ENCODE measurements at places on chromosomes 1 and 21.

- no peak for DNase-seq
These were observed 82.4 kb upstream of the VAMP3 start for GRCh38 chr1:7688659-7689058.

DNA sequence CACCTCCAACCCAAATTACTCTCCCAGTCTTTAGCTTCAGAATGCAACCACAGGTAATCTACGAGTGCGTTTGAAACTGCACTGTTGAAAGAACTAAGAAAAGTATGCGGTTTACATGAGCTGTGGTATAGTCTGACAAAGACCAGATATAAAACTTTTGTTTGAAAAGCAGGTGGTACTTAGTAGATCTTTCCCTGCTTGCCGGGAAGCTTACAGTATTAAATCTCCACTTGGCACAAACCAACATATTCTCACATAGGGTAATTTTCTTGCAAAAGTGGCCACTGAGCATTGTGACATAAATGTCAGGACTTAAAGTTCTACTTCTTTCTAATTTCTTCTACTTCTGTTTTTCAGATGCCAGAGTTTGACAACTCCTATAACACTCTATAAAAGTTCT lies 8.4 kb downstream of the RGS2 start:
- no peak for DNase-seq

- no peak for DNase-seq
These were observed 169.9 kb downstream of the LRRC7 start for GRCh38 chr1:69737527-69738185.

- DNase-seq, result no peak
These were observed 49.9 kb downstream of the TOMM20 start for GRCh38 chr1:235078480-235079381.

DNA sequence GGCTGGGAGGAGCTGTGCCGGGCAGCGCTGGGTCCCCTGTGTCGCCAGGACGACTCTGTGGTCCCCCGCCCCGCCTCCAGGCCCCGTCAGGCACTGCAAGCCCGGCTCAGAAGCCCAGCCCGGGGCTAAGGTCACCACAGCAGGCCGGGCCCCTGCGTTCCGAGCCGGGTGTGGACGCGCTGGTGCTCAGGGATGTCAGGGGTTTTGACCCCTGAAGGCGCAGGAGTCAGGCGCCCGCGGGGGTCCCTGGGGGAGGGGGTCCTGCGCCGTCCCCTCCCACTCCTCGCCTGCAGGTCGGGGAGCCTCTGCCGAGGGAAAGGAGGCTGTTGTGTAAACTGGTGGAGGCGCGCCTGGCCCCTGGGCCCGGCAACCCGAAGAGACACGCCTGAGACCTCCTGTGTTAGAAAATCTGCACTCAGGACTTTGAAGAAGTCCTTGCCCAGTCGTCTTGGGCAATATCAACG lies 23.7 kb upstream of the TMEM54 start:
- no peak for DNase-seq

DNA sequence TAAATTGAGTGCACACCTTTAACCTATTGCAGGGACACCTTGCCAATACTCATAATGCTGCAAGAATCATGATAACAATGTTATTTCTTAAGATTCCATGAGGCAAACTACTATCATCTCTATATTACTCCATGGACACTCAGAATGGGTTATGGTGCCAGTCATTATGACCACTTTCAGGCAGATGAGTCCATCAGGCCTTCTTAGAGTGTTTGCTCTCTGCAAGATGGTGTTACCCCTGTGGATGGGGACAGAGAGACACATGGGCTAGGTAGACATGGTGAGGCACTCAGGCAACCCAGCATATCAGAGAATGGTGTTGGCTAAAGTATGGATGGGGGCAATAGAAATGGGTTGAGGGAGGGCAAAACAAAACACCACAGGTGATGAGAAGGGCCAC lies 59.7 kb downstream of the XCL2 start:
- DNase-seq, result no peak

GRCh38 chr21:15140321-15141019 lies 75.7 kb upstream of the NRIP1 start:
- no peak for DNase-seq

DNA sequence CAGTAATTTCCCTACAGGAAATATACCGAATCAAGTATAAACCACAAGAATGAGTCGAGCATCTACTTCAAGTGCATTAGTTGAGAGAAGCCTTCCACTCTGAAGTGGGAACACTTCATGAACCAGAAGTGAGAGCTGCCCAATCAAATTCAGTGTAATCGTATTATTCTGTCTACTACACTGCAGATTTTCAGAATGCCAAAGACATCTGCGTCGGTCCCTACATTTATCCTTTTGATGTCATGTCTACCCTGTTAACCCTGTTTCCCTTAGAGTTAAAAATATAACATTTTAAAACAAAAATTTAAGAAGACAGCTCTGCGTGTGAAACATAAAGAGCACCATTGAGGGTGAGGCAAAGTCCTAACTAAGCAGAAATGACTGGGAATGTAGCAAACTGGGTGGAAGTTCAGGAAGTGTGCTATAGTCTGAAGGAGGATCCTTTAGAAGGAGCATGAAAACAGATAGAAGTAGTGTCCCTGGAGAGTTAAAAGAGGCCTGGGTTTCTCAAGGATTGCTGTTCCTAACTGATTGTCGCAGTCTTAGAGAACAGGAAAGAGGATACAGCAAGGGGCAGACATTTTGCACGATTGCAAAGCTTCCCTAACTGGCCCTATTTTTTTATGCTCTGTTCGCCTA lies 291.2 kb downstream of the PTPRC start:
- DNase-seq, result no peak

DNA sequence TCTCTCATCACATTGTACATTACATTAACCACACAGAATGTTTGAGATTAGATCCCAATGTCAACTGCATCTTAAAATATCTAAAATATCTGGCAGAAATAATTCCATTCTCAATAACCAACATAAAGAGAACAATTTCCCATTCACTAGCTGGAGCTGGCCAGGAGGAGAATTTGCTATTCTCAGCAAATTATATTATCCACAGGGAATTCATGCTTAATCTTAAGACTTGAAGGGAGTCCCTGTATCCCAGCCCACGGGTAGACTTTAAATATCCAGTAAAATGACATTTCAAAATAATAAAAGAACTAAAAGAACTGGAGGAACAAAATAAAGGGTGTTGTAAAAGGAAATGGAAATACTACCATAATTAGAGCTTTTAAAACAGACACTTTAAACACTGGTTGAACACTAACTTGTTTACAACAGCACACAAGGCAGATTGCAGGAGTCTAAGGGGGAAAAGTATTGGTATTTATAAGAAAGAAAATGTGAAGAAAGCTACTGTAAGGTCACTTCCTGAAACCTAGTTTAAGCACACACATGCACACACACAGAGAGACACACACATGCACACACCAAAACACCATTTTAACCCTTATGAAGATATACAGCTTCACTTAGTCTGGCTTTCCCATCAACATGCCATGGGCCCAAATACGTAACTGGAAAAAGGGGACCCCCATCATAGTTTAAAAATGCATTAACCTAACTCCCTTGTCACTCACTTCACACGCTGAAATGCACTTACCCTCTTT lies 107.0 kb downstream of the PTPN14 start:
- DNase-seq, result no peak

- DNase-seq, result no peak
These were observed 16.0 kb downstream of the ENO1 start for GRCh38 chr1:8862528-8862927.

GRCh38 chr1:81004011-81004410 lies 796.7 kb upstream of the ADGRL2 start:
- no peak for DNase-seq

GRCh38 chr1:207077012-207077411 lies 11.6 kb upstream of the C4BPB start:
- DNase-seq, result no peak

DNA sequence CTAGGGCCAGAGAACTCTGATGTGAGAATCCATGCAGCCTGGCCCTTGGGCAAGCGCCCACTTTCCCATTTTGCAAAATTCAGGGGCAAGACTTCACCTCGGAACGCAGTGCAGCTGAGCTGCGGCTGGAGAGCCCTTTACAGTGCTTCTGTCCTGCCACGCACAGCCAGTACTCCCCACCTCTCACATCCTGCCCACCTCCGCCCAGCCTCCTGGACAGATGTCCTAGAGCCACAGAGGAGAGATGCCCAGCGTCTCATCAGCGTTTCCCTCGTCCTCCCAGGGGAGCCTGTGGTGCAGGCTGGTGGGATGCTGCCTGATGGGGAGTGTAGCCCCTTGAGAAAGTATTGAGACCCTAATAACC lies 29.6 kb downstream of the RUNX3 start:
- no peak for DNase-seq

GRCh38 chr1:230079199-230080024 lies 12.4 kb downstream of the GALNT2 start:
- DNase-seq, result no peak

- DNase-seq, result no peak
These were observed 279.0 kb downstream of the MATN1 start for GRCh38 chr1:30444401-30444800.

DNA sequence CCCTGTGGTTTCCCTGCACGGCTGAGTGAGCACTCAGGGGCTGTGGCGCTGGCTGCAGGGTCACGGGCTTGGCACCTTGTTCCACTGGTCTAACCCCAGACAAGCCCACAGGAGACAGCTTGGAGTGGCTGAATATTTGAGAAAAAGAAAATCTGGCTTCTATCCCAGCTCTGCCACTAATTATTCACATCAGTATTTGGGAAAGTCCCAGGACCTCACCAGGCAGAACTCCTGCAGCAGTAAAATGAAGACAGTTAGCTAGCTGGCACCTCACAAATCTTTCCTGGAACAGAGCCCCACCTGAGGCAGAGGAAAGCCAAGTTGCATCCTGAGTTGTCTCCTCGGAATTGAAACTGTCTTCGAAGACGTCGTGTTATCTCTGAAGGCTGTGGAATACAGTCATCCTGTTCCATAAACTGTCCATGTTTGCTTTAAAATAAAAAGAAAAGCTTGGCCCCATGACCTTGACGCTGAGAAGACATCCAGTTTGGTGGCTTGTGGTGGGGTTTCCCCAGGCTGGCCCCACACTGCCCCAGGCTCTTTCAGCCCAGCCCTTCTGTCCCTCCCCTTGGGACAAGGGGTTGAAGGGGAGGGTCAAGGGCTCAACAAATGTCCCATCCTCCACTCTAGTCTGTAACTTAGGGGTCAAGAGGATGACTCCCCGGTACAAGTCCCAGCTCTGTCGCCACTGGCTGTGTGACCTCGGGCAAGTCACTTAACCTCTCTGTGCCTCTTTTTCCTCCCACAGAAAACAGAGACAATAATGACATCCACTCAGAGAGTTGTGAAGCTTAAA lies 93.8 kb upstream of the TMPRSS2 start:
- DNase-seq, result no peak

DNA sequence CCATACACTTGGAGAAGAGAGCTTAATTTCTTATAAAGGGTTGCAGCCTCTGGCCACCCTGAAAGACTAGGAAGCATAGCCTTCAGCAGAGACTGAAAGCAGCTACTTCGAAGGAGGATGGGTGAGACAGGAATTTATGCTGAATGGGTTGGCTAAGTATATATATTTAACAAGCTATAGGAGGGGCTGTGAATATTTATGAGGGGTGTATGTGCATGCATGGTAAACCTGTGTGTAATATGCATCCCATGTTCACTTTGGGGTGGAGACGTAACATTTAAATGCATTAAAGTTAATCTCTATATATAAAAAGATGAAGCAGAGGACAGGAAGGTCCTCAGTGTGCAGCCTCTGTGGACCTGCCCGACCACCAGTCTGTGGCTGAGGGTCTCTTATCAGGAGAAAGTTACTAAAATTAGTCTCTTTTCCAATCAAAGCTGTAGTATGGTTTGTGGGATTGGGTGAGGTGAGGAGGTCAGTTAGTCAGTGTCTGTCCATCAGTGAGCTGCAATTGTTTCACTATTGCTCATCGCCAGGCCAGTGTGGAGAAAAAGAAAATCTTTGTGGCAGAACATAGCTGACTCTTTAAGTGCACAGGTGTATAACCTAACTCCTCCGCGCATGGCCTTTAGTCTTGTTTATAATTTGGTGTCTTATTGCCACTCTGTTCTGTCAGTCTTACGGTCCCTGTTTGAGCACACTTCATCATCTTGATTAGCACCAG lies 35.4 kb upstream of the DSCAM start:
- no peak for DNase-seq

DNA sequence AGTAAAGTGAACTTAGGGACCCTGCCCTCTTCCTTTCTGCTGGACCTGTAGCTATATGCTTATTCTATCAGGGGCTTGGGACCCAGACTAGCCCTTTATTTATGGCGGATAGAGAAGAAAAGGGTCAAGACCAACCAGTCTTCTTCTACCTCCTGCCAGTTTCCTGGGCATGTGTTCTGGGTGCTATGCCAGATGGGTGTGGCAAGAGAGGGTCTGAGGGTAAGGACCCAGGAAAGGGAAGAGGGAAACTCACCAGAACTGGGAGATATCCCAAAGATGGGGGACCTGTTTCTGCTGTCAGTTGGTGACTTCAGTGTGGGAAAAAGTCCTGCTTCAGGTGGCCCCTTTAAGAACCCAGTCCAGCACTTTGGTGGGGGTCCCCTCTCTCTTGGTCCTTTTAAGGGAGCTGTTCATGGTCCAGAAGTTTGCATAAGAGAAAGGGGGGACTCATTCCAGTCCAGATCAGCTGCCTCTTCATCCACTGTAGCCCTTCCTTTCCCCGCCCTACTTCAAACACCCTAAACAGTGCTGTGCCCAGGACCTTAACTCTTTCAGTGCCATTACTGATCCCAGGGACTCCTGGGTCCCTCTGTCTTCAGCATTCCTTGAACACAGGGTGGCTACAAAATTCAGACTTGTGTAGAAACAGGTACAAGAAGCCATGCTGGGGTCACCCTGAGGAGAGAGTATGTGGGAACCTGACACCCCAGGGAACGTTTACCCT lies 18.4 kb downstream of the SSR2 start:
- DNase-seq, result no peak

- peak; percentile 45 for DNase-seq
These were observed 10.4 kb upstream of the GALE start for GRCh38 chr1:23810818-23811540.

DNA sequence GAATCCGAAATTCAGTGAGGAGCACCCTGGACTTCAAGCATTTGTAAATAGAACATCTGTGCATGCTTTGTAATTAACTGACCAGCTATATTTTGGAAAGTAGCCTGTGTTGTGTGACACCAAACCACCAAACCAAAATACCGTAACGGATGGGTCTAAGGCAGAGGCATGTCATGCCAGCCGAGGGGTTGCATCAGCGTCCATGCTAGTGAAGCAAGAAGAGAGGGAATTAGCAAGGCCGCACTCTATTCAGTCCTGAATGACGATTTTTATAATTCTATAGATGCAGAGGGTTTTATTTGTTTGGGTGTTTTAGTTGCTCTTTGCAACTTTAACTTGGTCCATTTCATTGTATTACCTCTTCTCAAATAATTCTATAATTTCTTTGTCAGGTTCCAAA lies 116.8 kb upstream of the SMYD2 start:
- DNase-seq, result no peak

DNA sequence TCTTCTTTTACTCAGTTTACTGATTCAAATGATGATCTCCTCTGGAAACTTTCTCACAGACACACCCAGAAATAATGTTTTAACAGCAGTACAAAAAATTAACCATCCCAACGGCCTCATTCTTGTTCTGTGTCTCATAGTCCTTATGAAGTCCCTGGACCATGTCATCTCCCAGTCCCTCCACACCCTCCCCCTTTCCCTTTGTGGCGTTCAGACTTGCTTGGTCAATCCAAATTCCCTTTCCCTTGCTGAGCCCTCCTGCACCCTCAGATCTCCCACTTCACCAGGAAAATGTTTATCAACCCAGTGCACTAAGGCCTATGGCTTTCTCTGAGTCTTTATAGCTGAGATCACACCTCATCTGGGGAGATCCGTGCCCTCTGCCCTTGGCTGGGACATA lies 85.9 kb downstream of the CENPF start:
- DNase-seq, result no peak
